A673 (cell line): ENCODE measurements at places on chromosomes 1 and 21. TPM values are rescaled to one million over a fixed set of nuclear protein-coding genes. Genes with fewer than 3 reads are reported as not detected.

- no peak for DNase-seq
- no peaks in the 10 kb centered on the region for H3K36me3 ChIP-seq
- H3K27me3 ChIP-seq: no peaks in the 10 kb centered on the region
Observed at GRCh38 chr1:224333939-224334786, 4.2 kb upstream of the NVL start.

GRCh38 chr1:215835951-215836350 lies 268.8 kb downstream of the KCTD3 start:
- no peak for DNase-seq
- H3K4me1 ChIP-seq: no peaks in the 10 kb centered on the region
- H3K36me3 ChIP-seq: no peaks in the 10 kb centered on the region
- H3K27ac ChIP-seq: no peak overlapping the region
- H3K4me3 ChIP-seq: no peak overlapping the region

DNA sequence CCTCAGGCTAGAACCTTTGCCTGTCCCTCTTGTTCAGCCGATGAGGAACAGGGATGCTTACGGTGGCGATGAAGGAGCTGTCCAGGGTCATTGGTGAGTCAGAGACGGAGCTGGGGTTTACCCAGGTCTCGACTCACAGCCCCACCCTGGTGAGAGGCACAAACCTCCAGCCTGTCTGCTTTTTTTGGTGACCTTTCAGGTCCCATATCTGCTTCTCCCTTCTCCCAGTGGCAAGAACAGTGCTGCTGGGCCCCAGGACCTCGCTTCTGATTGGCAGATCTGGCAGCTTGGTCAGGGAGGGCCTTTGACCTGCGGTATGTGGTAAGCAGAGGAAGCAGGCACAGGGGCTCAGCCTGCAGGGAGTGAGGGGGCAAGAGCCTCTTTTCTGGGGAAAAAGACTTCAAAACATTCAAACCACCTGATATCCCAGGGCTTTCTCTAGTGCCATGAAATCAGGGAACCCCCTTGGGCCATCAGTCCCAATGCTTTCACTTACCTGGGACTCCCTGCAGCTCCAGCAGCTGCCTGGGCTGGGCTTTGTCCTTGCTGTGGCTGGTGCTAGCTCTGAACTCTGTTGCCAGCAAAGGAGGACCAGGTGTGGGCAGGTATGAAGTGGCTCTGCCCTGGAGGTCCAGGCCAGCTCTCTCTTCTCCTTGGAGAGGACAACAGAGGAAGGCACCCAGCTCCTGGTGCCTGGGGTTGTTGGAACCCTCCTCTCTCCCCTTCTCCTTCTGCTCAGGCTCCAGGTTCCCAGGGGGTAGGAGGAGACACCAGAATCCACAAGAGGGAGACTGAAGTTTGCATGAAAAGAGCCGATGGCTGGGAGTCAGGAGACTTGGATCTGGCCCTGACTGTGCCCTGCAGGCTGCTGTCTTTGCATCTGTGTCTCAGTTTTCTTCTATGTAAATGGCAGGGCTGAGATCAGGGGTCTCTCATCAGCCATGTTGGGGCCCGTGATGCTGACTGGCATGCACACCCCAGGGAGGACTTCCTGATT lies 41.4 kb downstream of the TRIM62 start:
- H3K27me3 ChIP-seq: no peaks in the 10 kb centered on the region
- DNase-seq: no peak
- no peak overlapping the region for H3K27ac ChIP-seq
- no peak overlapping the region for H3K4me3 ChIP-seq
- H3K4me1 ChIP-seq: peaks cover 8% of the 10 kb centered on the region

DNA sequence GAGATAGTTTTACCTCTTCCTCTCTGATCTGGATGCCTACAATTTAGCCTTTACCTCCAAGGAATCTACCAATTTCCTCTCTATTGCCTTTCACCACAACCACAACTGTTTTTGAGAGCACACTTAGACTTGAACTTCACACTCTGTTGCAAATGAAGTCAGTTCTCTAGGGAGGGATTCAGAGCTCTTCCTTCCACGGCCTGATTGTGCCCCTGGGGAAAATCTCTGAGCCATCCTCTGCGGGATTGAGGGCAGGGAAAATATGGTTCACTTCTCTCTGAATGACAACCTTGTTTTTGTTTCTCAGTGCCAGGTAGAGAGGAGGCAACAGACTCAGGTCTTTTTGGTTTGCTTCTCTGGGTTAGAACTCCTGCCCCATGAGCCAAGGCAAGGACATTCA lies 35.4 kb upstream of the BCL10 start:
- DNase-seq: peak; percentile 30
- no peak overlapping the region for H3K4me3 ChIP-seq
- H3K27me3 ChIP-seq: no peaks in the 10 kb centered on the region
- H3K27ac ChIP-seq: no peak overlapping the region

- no peak overlapping the region for H3K27ac ChIP-seq
- no peaks in the 10 kb centered on the region for H3K27me3 ChIP-seq
- no peak for DNase-seq
- H3K4me3 ChIP-seq: no peak overlapping the region
- H3K4me1 ChIP-seq: peaks cover 8% of the 10 kb centered on the region
Observed at GRCh38 chr1:192802406-192802805, 6.4 kb upstream of the RGS2 start.

GRCh38 chr21:25350056-25350455 lies 257.2 kb downstream of the MRPL39 start:
- no peaks in the 10 kb centered on the region for H3K4me1 ChIP-seq
- H3K4me3 ChIP-seq: no peak overlapping the region
- no peaks in the 10 kb centered on the region for H3K27me3 ChIP-seq
- no peaks in the 10 kb centered on the region for H3K36me3 ChIP-seq

DNA sequence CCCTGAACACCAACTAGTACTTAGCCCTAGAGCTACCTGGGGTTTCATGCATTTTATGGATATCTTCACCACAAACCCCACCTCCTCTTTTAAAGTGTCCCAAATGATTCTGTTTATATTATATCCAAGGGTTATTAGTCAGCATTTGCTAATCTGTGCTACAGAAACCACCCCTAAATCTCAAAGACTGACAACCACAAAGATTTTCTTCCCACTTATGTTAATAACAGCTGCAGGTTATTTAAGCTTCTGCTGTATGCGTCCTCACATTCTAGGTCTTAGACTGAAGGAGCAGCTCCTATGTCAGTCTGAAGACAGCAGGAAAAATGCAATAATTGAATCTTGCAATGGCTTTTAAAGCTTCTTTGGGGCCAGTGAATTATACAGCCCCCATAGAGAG lies 11.2 kb upstream of the PHC2 start:
- peaks cover 27% of the 10 kb centered on the region for H3K4me1 ChIP-seq
- no peak for DNase-seq
- H3K4me3 ChIP-seq: no peak overlapping the region
- no peaks in the 10 kb centered on the region for H3K36me3 ChIP-seq
- no peak overlapping the region for H3K27ac ChIP-seq

GRCh38 chr1:14549897-14550620 lies 48.4 kb upstream of the KAZN start:
- H3K27ac ChIP-seq: no peak overlapping the region
- no peaks in the 10 kb centered on the region for H3K4me1 ChIP-seq
- no peak for DNase-seq

DNA sequence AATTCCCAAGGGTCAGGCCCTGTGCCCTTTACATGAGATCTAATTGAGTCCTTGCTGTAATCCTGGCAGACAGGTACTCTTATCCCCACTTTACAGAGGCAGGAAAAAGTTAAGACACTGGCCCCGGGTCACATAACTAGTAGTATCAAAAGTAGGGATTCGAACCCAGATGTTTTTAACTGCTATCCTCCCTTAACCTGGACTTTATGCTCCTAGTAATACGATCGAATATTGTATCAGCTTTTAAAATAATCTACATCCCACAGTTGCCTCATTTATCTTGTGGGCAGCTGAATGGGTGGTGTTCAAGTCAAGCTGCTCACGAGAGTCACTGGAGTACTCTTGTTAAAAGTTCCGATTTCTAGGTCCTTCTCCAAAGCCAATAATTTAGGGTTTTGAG lies 25.5 kb upstream of the TMEM51 start:
- H3K4me1 ChIP-seq: no peaks in the 10 kb centered on the region
- H3K27me3 ChIP-seq: no peaks in the 10 kb centered on the region
- no peak overlapping the region for H3K27ac ChIP-seq
- no peak overlapping the region for H3K4me3 ChIP-seq
- DNase-seq: no peak

- no peaks in the 10 kb centered on the region for H3K36me3 ChIP-seq
- H3K27me3 ChIP-seq: no peaks in the 10 kb centered on the region
- no peak for DNase-seq
- peaks cover 26% of the 10 kb centered on the region for H3K4me1 ChIP-seq
- no peak overlapping the region for H3K27ac ChIP-seq
Observed at GRCh38 chr1:18929686-18930085, 26.8 kb downstream of the IFFO2 start.

DNA sequence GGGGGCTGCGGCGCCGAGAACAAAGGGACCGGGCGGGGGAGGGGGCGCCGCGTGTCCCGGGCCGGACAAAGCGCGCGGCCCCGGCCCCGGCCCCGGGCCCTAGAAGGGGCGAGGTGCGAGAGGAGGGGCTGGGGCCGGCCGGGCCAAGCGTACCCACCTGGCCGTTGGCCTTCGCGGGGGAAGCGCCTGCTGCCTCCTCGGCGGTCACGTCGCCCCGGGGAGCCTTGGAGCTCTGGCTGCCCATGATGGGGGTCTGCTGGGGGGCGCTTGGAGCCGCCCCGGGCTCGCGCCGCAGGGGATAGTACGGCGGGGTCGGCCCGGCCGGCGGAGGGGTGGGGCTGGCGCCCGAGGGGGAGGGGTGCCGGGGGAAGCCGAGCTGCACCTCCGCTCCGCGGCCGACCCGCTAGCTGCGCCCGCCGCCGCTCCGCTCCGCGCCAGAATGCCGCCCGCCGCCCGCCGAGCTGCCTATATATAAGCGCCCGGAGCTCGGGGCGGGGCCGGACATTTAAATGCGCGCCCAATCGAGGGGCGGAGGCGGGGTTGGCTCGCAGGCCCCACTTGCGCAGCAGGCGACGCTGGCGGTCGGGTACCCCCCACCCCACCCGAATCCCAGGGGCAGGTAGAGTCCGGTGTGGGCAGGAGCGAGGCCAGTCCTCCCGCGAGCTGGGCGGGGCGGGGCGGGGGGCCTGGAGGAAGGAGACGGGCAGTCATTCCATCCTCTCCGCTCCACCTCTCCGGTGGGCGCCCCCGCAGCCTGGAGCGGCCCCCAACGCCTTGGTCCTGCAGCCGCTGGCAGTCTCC lies at the start of gene MARCKSL1:
TSS of gene MARCKSL1 (minus strand) at position 444 of the 801 bp plus-strand sequence. CDS start at position 244, 200 bp downstream.
- H3K27me3 ChIP-seq: no peaks in the 10 kb centered on the region
- peak within 1 kb of the TSS; percentile 96 for H3K27ac ChIP-seq
- H3K4me3 ChIP-seq: peak within 1 kb of the TSS; percentile 99
- H3K4me1 ChIP-seq: peaks cover 15% of the 10 kb centered on the region
- DNase-seq: peak; percentile 85
- H3K36me3 ChIP-seq: peaks cover 35% of the 10 kb centered on the region

GRCh38 chr1:176765608-176766007 lies 302.6 kb downstream of the PAPPA2 start:
- no peak for DNase-seq
- no peaks in the 10 kb centered on the region for H3K4me1 ChIP-seq
- peaks cover 6% of the 10 kb centered on the region for H3K27me3 ChIP-seq
- no peak overlapping the region for H3K4me3 ChIP-seq
- no peak overlapping the region for H3K27ac ChIP-seq
- no peaks in the 10 kb centered on the region for H3K36me3 ChIP-seq

GRCh38 chr1:43205671-43206070 lies 33.5 kb downstream of the CFAP57 start:
- H3K27me3 ChIP-seq: no peaks in the 10 kb centered on the region
- H3K36me3 ChIP-seq: no peaks in the 10 kb centered on the region
- DNase-seq: no peak
- peaks cover 33% of the 10 kb centered on the region for H3K4me1 ChIP-seq
- no peak overlapping the region for H3K4me3 ChIP-seq

DNA sequence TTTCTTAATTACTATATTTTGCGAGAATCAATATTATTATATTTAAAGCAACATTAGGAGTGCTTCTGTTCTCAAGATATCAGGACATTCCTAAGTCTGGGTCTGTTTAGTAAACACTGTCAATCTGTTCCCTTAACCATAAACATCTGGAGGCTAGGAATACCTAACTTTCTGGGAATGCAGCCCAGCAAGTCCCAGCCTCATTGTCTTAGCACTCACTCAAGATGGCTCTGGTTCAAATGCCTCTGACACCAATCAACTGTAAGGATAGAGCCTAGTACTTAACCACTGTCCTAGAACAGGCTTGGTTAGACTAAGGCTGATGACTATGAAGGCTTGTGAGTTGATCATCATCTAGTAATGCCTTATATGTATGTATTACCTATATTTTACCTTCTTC lies 61.5 kb downstream of the TNN start:
- H3K36me3 ChIP-seq: no peaks in the 10 kb centered on the region
- no peaks in the 10 kb centered on the region for H3K27me3 ChIP-seq
- peak; percentile 24 for DNase-seq
- H3K4me1 ChIP-seq: peaks cover 20% of the 10 kb centered on the region
- no peak overlapping the region for H3K4me3 ChIP-seq

KCNJ9 gene
- total RNA-seq: not detected in 2 replicates

FNDC5 gene
- total RNA-seq: 1.2 and 1.3 TPM in 2 replicates

ADORA1 gene
- 0.74 and 1.2 TPM in 2 replicates for total RNA-seq
